ENCODE measurements at places on chromosomes 2 and 18.
A peak's percentile ranks its signal among the peaks of the same experiment; 100 is the strongest.

DNA sequence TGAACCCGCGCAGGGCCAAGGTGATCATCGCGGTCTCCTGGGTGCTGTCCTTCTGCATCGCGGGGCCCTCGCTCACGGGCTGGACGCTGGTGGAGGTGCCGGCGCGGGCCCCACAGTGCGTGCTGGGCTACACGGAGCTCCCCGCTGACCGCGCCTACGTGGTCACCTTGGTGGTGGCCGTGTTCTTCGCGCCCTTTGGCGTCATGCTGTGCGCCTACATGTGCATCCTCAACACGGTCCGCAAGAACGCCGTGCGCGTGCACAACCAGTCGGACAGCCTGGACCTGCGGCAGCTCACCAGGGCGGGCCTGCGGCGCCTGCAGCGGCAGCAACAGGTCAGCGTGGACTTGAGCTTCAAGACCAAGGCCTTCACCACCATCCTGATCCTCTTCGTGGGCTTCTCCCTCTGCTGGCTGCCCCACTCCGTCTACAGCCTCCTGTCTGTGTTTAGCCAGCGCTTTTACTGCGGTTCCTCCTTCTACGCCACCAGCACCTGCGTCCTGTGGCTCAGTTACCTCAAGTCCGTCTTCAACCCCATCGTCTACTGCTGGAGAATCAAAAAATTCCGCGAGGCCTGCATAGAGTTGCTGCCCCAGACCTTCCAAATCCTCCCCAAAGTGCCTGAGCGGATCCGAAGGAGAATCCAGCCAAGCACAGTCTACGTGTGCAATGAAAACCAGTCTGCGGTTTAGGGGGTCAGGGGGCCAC, 897 bp downstream of the GPR45 start:
- no peak for DNase-seq
- no peaks in the 10 kb centered on the region for H3K4me1 ChIP-seq
- H3K4me3 ChIP-seq, result no peak overlapping the region
- no peaks in the 10 kb centered on the region for H3K27me3 ChIP-seq
- no peak overlapping the region for H3K27ac ChIP-seq

GRCh38 chr2:233845301-233846060, 8.9 kb downstream of the HJURP start:
- H3K4me1 ChIP-seq, result no peaks in the 10 kb centered on the region
- no peaks in the 10 kb centered on the region for H3K27me3 ChIP-seq
- peaks cover 100% of the 10 kb centered on the region for H3K36me3 ChIP-seq
- DNase-seq, result no peak

- peaks cover 91% of the 10 kb centered on the region for H3K27me3 ChIP-seq
- peaks cover 18% of the 10 kb centered on the region for H3K4me1 ChIP-seq
- peak overlapping the region; percentile 40 for H3K4me3 ChIP-seq
- no peak overlapping the region for H3K27ac ChIP-seq
- H3K36me3 ChIP-seq, result no peaks in the 10 kb centered on the region
Measured at GRCh38 chr18:57437766-57438671, 2.8 kb downstream of the ONECUT2 start.

DNA sequence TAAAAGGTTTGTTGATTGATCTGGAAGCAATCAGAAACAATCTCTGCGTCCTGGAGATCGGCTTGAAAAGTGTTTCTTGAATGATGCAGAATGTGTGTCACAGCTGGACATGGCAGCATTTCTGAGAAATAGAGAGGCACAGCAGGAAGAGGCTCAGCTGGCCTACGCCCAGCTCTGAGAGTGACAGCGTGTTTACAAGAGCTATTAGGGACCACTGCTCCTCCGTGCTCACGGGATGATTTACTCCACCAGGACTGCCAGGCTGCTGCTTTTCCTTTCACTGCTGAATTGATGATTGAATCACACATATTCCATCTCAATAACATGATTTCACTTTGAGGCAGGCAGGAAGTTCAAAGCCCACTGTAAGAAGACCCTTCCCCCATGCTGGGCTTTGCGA, 62.8 kb downstream of the GALNT14 start:
- H3K36me3 ChIP-seq, result no peaks in the 10 kb centered on the region
- no peak overlapping the region for H3K4me3 ChIP-seq
- no peaks in the 10 kb centered on the region for H3K4me1 ChIP-seq
- no peak overlapping the region for H3K27ac ChIP-seq

DNA sequence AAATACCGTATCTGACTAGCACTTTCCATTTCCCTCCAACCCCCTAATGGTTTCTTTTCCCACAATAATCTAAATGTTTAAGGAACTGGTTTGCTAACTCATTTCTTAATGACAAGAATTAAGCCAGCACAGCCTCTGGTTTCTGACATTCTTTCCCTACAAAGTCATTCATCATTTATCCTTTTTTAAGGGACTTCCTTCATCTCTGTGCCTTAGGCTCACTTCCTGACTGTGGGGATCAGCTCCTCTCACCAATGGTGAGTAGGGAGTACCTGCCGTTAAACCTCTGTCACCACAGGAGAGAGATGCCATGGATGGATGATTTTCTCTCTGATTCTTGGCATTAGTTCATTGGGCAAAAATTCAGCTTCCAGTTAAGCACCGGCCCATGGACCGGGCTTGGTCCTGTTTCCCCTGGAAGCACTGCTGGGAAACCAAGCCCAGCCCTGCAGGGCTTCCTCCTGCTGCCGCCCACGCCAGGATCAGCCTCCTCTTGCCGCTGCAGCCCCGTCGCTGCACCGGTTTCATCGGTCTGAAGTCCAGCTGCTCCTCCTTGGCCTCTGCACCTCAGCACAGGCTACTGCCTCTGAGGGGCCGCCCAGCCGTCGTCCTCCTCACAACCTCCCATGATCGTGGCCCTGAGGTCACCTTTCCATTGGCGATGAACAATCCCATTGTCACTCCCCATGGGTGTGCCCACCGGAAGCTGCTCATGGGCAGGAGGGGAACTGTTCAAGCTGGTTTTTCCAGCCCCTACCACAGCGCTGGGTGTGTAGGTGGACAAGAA, 64.0 kb upstream of the ZNF516 start:
- no peak for DNase-seq
- peaks cover 17% of the 10 kb centered on the region for H3K4me1 ChIP-seq
- H3K36me3 ChIP-seq, result no peaks in the 10 kb centered on the region
- no peak overlapping the region for H3K27ac ChIP-seq
- H3K27me3 ChIP-seq, result no peaks in the 10 kb centered on the region

DNA sequence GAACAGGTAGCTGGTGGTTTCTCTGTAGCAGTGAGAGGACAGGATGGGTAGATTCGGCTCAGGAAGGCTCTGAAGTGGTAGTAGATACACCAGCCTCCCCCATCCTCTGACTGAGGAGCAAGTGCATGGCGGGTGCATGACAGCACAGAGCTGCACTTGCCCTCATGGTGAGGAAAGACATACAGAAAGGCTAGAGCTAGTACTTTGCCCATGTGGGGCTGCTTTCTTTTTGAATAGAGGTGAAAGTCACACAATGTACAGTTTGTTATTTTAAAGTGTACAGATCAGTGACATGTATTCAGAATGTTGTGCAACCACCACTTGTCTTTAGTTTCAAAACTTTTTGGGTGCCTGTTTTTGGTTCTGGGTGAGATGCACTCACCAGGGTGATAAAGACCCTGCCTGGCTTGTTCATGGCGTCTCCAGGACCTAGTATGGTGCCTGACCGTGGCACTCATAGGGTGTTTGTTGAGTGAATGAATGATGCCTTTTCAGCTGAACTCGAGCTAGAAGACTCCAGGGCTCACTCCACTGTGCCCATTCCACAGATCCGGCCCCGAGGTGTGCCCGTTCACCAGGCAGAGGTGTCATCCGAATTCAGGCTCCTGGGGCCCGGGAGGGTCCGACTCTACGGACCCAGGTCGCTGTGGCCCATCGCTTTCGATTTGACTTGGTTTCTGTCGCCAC, 421 bp upstream of the VAMP5 start:
- no peaks in the 10 kb centered on the region for H3K27me3 ChIP-seq
- H3K36me3 ChIP-seq, result no peaks in the 10 kb centered on the region
- H3K4me1 ChIP-seq, result peaks cover 24% of the 10 kb centered on the region
- DNase-seq, result no peak
- no peak overlapping the region for H3K27ac ChIP-seq
- H3K4me3 ChIP-seq, result peak overlapping the region; percentile 37

DNA sequence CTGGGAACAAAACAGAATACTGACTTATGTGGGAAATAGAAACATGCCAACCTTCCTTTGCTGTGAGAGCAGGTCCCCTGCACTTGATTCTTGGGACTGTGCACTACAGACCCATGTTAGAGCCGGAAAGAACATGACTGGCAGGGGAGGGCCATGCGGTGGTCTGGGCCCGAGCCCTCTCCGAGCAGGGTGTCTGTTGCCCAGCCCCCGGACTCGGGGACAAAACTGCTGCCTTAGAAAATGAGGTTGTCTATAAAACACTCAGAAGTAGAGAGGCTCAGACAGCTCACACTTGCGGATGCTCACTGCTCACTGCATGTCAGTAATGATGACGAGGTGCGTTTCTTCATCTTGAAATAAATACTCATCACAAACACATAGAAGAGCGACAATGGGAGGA, 270.7 kb upstream of the HDAC4 start:
- no peak for DNase-seq
- no peaks in the 10 kb centered on the region for H3K36me3 ChIP-seq
- peaks cover 3% of the 10 kb centered on the region for H3K27me3 ChIP-seq
- H3K27ac ChIP-seq, result no peak overlapping the region
- H3K4me3 ChIP-seq, result no peak overlapping the region

DNA sequence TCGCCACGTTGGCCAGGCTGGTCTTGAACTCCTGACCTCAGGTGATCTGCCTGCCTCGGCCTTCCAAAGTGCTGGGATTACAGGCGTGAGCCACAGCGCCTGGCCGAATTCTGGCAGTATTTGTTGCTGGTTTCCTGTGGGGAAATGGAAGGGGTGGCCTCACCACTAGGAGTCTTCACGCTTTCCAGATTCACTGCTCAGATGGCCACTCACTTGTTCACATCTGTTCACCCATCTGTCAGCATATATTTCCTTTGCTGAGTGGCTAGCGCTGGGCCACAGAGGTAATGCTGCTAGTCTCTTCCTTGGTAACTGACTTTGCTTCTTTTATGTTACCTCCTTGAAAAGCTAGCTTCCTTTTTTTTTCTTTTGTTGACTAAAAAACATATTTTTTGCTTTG, 27.2 kb downstream of the TMEM177 start:
- no peaks in the 10 kb centered on the region for H3K36me3 ChIP-seq
- no peaks in the 10 kb centered on the region for H3K27me3 ChIP-seq
- H3K4me1 ChIP-seq, result no peaks in the 10 kb centered on the region
- H3K4me3 ChIP-seq, result no peak overlapping the region
- no peak overlapping the region for H3K27ac ChIP-seq
- no peak for DNase-seq

- H3K27me3 ChIP-seq, result no peaks in the 10 kb centered on the region
- no peak within 1 kb of the TSS for H3K27ac ChIP-seq
- H3K4me1 ChIP-seq, result no peaks in the 10 kb centered on the region
- no peak for DNase-seq
- H3K4me3 ChIP-seq, result no peak within 1 kb of the TSS
Measured at GRCh38 chr2:31414601-31415241, at the start of gene XDH. TSS of gene XDH (minus strand) at chr2:31414742. CDS start at chr2:31414666, 76 bp downstream.

DNA sequence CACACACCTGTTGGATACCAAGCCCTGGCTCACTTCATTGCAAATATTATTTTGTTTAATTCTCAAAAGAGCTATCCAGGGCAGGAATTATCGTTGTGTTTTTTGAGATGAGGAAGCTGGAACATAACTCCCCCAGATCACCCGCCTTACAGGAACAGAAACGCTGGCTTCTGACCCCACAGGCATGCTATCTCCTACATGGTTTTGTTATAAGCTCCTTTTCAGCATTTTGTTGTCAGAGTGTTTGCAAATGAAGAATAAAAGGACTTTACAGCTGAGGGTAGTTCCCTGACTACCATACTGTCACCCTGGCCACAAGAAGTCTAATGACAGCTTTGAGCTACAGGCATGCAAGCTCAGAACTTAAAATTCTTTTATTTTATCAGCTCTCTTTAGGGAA, 62.0 kb upstream of the MRPS9 start:
- H3K27ac ChIP-seq, result no peak overlapping the region
- H3K27me3 ChIP-seq, result no peaks in the 10 kb centered on the region
- no peaks in the 10 kb centered on the region for H3K36me3 ChIP-seq
- H3K4me3 ChIP-seq, result no peak overlapping the region
- no peaks in the 10 kb centered on the region for H3K4me1 ChIP-seq

GRCh38 chr2:85844486-85844885, 44.3 kb downstream of the ST3GAL5 start:
- H3K36me3 ChIP-seq, result peaks cover 13% of the 10 kb centered on the region
- no peak overlapping the region for H3K27ac ChIP-seq
- H3K4me3 ChIP-seq, result no peak overlapping the region
- DNase-seq, result no peak
- no peaks in the 10 kb centered on the region for H3K27me3 ChIP-seq
- H3K4me1 ChIP-seq, result no peaks in the 10 kb centered on the region

DNA sequence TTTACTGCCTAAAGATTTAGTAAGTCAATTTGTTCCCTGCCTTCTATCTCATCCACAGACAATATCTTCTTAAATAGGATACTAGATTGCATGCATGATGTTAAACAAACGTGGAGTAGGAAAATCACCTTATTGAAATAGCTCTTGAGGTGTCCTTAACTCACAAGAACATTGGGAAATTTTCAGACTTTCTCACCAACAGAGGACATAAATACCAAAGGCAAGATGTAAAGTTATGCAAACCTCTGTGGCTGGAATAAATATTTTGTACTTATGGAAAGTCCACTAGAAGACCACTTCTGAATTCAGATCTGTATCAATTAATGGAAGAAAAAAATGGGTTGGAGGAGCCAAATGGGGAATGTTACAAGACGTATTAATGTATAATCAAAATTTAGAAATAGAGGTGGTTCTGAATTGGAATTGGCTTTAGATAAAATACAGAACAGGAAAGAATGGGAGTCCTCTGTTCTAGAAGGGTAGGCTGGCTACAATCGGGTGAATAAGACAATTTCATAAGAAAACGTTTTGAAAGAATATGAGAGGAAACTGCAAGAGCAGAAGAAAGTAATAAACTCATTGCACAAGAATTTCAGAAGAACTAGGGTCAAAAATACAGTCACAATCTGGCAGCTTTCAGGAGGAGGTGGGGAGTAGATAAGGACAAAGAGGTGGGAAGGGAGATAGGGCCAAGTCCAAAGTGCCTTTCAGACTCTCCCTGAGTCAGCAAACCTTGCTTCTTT, 69.3 kb upstream of the FN1 start:
- H3K36me3 ChIP-seq, result no peaks in the 10 kb centered on the region
- no peaks in the 10 kb centered on the region for H3K4me1 ChIP-seq
- no peak overlapping the region for H3K4me3 ChIP-seq
- H3K27me3 ChIP-seq, result no peaks in the 10 kb centered on the region

GRCh38 chr2:121969166-121969565, 213.7 kb downstream of the TSN start:
- no peaks in the 10 kb centered on the region for H3K36me3 ChIP-seq
- H3K4me1 ChIP-seq, result peaks cover 32% of the 10 kb centered on the region
- DNase-seq, result no peak
- H3K27me3 ChIP-seq, result no peaks in the 10 kb centered on the region

DNA sequence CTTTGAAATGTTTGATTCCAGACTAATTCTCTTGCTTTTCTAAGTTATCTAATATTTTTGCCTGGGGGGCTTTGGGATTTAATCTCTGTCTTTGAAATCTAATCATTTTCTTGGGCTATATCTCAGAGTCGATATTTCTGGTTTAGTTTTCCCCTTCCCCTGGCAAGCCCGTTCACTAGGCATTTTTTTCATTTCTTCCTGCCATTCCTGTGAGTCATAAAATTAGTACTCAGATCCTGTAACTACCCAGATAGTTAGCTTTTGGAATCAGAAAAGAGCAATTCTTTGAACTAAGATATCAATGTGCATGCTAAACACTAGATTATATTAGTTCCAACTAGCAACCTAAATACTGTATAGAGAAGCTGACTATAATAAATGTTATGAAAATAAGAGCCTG, 29.4 kb upstream of the RNF149 start:
- H3K27me3 ChIP-seq, result no peaks in the 10 kb centered on the region
- DNase-seq, result no peak
- no peak overlapping the region for H3K27ac ChIP-seq
- no peak overlapping the region for H3K4me3 ChIP-seq
